ENCODE measurements at places on chromosomes 6 and 20.

DNA sequence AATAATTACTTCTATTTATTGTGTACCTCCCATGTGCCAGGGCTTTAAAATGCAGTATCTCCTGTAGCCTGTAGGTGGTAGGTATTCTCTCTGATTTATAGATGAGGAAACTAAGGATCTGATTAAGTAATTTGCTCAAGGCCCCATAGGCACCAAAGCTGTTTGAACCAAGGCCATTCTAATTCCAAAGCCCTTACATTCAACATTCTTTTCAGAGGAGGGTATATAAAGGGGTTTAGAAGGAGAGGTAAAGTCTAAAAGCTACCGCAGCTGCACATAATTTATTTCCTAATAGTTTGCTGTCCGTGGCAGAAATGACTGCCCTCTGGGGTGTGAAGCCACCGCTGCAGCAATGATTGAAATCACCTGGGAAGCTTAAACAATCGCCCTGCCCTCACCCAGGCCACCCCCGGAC is 95.0 kb upstream of the FAM8A1 start:
- no peak for DNase-seq

- DNase-seq = no peak
Measured at GRCh38 chr6:156955494-156956183, 178.5 kb downstream of the ARID1B start.

- DNase-seq = no peak
Measured at GRCh38 chr20:38248133-38248532, 12.4 kb downstream of the KIAA1755 start.

GRCh38 chr6:3088446-3088845 is 20.2 kb downstream of the RIPK1 start:
- no peak for DNase-seq

DNA sequence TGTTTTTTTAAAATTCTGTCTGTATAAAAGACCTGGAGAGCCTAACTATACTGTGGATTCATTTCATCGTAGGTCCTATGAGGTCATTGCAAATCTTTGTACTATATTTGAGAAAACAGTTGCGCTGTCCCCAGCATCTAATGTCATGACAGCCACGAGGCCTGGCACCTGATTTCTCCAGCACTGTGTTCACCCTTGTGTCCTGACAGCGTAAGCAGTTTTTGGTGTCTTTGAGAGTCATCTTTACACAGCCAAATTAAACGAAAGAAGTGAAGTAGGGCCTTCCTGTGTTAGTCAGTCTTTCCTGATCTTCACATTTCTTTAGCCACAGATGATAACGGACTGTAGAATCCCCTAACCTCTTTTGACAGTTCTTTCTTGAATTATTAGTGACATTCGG is 70.6 kb upstream of the PHACTR2 start:
- DNase-seq = no peak

DNA sequence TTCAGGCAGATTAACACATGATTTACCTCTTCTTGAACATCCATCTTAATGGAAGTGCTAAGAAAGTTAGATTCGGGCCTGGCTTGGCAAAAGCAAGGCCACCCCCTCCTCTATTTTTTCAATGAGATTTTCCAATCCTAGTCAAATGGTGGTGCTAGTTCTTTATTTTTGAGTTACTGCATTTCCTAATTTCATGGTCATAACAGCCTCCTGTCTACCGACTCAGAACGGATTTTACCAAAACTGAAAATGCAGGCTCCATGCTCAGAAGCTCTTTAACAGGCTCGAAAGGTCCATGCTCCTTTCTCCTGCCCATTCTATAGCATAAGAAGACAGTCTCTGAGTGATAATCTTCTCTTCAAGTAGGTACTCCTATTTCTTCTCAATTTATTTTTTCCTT is 117.2 kb upstream of the ESR1 start:
- no peak for DNase-seq

DNA sequence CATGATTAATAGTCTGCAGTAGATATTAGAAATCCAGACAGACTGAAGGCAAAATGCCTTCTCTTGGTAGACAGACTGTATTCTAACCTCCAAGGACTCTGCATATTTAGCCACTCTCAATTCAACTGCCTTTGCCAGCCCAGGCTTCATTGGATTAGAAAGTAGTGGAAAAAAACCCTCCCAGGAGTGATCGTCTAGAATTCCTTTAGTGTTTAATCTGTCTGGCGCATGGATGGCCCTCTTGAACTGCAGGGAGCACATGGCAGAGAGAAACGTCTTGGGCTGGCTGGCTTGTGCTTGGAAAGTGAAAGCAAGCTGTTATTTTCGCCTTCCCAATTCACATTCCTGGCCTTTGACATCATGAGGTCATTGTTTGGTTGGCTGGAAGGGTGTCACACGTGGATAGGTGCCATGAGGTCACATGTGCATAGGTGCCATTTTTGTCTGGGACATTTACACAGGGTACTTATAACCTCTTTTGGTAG is 30.9 kb upstream of the NEDD9 start:
- no peak for DNase-seq

DNA sequence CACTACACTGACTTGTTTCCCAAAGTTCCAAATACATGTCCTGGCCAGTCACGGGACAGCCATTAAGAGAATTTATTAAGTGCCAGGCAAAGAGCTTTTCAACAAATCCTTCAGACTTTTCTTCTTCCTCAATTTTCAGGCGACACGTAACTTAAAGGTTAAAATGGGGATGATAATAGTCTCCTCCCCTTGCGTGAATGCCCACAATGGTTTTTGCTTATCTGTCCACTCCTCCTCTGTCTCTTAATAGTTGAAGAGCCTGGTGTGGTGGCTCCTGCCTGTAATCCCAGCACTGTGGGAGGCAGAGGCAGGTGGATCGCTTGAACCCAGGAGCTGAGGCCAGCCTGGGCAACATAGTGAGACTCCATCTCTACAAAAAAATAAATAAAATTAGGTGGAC is 11.4 kb upstream of the PARD6B start:
- DNase-seq = no peak

DNA sequence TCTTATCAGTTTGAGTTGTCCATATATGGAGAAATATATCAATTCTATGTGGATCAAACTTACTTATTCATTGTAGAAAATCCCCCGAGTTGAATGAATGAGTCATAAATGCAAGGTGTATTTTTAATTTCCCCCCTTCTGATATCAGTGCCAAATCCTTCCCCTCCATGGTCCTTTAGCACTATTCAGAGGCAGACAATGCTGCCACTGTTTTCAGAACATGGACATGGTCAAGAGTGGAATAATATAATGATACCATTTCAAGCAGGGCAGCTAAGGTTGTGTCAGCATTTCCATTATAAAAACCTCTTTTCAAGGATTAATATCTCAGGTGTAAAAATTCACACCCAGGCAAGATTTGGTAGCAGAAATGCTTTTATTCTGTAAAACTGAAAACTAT is 244.0 kb downstream of the FOXC1 start:
- DNase-seq = no peak

- no peak for DNase-seq
Measured at GRCh38 chr6:13924146-13924948, 405 bp upstream of the RNF182 start.

DNA sequence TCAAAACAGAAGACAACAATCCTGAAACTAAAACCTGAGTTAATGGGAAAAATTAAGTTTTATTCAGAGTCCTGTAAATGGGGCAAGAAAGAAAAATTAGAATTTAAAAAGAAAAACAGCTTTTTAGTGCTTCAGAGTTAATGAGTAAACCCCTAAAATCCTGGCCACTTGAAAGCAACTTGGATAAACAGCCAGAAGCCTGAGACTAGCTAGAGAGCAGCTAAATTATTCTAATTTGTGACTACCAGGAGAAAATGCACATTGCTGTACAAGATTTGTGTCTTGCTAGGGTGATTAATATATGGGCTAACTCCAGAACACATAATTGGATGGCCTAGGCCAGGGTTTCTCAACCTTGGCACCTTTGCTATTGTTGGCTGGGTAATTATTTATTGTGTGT is 62.4 kb upstream of the ARG1 start:
- no peak for DNase-seq

- DNase-seq = no peak
Measured at GRCh38 chr6:75204959-75205775, 686 bp downstream of the COL12A1 start.

DNA sequence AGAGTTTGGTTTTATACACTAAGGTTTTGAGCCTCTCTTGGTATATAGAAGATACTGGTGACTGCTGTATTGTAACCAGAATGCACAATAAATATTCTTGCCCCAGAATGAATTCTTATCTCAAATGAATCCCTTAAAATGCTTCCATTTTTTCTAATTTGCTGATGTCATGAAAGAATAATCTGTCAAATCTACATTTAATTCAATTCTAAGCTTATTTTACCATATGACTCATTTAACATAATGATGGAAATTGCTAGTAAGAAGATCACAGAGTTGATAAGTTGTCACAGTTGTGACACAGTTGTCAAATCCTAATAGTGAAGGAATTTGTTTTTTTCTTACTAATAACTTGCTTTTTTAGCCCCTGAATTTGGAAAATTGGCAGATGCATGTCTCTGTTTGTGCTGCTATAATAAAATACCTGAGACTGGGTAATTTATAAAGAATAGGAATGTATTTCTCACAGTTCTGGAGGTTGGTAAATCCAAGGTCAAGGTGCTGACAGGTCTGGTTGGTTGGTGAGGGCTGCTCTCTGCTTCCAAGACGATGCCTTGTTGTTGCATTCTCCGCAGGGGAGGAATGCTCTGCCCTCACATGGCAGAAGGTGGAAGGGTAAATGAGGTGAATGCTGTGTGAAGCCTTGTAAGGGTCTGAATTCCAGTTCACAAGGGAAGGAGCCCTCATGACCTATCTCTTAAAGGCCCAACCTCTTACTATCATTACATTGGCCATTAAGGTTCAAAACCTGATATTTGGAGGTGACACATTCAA is 4.7 kb downstream of the ECT2L start:
- no peak for DNase-seq

- no peak for DNase-seq
Measured at GRCh38 chr6:45541934-45542333, 164.2 kb upstream of the SUPT3H start.

GRCh38 chr6:36679043-36679833 is 724 bp downstream of the CDKN1A start:
- no peak for DNase-seq

GRCh38 chr6:71404145-71404966 is 115.7 kb downstream of the OGFRL1 start:
- no peak for DNase-seq

DNA sequence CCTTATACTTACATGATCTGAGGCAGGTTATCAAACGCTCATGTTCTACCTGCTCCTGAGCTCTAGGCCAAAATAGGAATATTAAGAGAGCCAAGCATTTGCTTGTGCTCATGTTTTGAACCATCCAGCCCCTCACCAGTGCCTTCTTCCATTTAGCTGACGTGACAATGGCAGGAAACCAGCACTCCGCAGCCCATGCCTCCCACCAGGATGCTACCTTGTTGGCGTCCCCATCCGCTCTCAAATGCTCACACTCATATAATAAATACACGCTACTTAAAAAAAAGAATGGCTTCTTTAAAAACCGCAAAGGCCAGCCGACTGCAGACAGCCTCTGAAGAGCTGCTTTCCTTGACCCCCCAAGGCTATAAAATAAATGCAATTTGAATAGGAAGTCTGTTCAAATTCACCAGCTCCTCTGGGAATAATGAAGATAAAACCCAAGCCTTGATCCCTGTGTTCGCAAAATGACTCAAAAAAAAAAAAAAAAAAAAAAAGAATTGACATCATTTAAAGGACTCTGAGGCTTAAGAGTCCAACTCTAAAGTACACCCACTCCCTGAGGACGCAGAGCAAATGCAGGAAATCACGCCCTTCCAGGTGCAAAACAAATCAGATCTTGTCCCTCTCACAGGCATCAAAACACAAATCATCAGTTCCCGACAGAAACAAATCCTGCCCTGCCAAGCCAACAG is 29.0 kb downstream of the RNASET2 start:
- no peak for DNase-seq

DNA sequence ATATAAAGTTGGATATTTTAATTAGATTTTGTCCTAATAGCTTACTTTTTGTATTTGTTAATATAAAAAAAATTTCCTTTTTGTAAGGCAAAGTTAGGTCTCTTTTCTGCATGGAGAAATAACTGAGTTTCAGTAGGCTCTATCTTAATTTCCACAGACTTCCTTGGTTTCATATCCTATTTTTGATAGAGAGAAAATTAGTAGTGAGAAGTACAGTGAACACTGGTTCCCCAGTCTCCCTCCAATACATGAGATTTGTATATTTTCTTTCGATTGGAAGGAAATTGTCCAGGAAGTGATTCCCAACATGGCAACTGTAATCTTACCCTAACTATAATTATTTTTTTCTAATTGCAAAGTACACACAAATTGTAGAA is 26.4 kb downstream of the TRIM27 start:
- DNase-seq = no peak

- DNase-seq = no peak
Measured at GRCh38 chr6:26388014-26388413, 5.1 kb downstream of the BTN2A2 start.

- DNase-seq = no peak
Measured at GRCh38 chr20:41279546-41280225, 37.8 kb downstream of the ZHX3 start.

GRCh38 chr6:106870824-106871717 is 103.5 kb downstream of the CD24 start:
- no peak for DNase-seq

DNA sequence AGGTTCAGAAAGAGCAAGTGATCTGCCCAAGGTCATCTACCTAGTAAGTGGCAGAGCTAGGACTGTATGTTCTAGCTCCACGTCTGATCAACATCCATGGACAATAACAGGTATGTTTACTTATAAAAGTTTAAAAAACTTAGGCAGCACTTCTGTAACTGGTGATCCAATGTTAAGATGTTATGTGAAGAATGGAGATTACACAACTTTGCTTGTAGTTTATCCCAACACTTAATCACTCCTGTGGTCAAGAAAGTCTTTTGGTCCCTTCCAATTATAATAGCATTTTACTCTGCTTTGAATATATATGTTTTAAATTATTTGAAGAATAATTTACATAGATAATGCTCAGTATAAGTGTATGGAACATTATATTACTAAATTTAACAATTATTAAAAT is 4.8 kb downstream of the FBXO30 start:
- DNase-seq = no peak

- DNase-seq = no peak
Measured at GRCh38 chr6:159053781-159054398, 9.1 kb upstream of the TAGAP start.

- no peak for DNase-seq
Measured at GRCh38 chr6:24743944-24744335, 25.0 kb upstream of the C6orf62 start.

DNA sequence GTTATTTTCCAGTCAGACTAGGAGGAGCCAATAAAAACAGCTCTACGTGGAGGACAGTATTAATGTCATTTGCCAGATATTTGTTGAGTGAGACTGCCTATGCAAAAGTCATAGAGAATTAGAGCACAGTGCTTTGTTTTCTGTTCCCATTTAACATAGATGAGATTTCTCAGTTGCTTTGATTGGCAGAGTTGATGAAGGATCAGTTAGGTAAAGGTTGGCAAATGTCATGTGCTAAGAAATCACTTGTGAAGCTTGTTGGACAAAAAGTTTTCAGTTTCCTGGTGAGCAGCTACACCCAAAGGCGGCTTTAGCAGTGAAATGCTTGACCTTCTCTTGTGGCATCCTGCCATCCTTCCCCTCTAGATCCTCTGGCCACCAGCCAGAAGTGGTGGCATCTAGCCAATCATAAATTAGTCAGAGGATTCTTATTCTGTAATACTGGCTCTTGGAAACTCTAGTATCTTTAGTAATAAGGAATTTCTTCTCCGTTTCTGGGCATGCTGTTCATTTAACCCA is 37.0 kb downstream of the BCKDHB start:
- DNase-seq = no peak
